Renal cortical epithelial cell (primary cell): ENCODE measurements at places on chromosomes 7 and 10. TPM values are rescaled to one million over a fixed set of nuclear protein-coding genes. Genes with fewer than 3 reads are reported as not detected.

CASP7 gene
- 41.2 and 48.6 TPM in 2 replicates for total RNA-seq

GNAT3 gene
- not detected in 2 replicates for total RNA-seq

DEPP1 gene
- 11.3 and 24.5 TPM in 2 replicates for total RNA-seq

SAP25 gene
- total RNA-seq, result not detected in 2 replicates

HSPA12A gene
- 24.7 and 79.5 TPM in 2 replicates for total RNA-seq

MRLN gene
- not detected in 2 replicates for total RNA-seq

TRA2A gene
- total RNA-seq, result 27.6 and 38.0 TPM in 2 replicates

CAV1 gene
- 217 and 552 TPM in 2 replicates for total RNA-seq

GRCh38 chr10:88066319-88066718, 202.9 kb downstream of the PTEN start:
- no peak for DNase-seq

GRCh38 chr10:16799621-16800020, 17.6 kb downstream of the RSU1 start:
- no peak for DNase-seq

DNA sequence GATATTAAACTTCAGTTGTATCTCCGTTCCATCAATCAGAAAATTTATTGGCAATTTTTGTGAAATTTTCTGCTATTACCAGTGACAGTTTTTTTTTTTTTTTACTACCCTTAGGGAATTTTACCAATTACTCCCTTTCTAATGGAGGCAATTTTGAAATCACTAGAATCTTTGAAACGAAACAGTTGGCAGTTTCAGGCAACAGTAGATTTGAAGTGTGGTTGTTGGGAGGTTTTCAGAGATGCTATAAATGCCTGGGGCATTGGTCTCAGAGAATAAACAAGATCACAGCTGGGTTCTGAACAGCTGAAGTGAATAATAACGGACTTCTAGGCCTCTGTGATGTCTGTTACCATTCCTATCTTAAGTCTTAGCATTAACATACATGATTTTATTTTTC, 535.9 kb upstream of the POT1 start:
- DNase-seq, result no peak

DNA sequence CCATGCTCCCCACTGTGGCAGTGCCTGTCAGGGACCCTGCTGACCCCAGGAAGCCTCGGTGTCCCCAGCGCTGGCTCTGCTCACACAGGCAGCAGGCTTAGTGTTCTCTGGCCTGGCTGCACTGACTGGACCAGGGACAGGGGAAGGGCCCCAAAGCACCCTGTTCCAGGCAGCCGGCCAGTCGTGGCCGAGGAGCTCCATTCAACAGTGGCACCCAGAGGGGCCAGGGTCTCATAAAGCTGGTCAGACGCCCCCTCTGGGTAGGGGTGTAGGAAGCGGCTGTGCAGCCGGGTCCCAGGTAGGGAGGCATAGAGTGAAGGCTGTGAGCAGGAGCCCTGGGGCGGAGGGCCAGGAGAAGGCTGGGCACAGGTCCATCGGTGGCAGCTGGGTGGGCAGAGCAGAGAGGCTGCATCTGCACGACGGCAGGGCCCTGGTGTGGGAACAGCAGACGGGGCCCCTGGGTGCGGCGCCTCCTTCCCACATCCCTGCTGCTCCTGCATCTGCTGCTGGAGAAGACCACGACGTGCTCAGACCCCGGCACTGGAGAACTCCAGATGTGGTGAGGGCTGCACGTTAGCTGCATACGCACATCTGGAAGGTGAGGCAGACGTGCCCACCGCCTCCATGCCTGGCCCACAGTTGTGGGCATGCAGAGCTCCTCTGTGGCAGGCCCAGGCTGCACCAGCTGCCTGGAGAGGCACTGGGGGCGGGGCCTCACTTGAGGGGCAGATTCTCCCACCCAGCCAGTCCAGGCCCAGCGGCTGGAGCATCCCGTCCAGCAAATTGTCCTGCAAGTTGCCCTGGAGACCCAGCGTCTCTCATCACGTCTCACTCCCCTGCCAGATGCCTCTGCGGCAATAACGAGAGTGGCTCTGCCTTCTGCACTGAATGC, 25.1 kb downstream of the MNX1 start:
- DNase-seq, result no peak

GRCh38 chr7:69912846-69913245, 314.6 kb downstream of the AUTS2 start:
- no peak for DNase-seq

DNA sequence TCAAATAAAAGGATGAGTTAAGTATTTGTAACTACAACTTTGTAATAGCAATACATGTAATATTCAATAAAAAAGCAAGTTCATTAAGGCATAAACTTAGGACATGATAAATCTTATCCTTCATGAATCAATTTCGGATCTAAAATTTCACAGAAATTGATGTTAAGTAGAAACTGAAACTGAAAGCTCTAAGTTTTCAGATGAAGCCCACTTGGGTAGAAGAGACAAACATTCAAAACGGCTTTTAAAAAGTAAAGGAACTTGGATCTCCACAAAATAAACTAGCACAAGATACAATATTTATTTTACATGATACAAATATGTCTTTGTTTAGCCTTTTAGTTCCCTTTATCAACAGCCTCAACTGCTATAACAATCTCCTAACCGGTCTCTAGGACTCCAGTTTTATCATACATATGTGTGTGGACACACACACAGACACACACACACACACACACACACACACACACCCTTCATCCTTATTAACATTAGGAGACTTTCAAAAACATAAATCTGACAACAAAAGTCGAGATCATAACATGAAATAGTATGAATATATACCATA, 83.7 kb downstream of the USP6NL start:
- DNase-seq, result no peak

GRCh38 chr7:18224138-18224537, 196.5 kb upstream of the PRPS1L1 start:
- DNase-seq, result no peak

DNA sequence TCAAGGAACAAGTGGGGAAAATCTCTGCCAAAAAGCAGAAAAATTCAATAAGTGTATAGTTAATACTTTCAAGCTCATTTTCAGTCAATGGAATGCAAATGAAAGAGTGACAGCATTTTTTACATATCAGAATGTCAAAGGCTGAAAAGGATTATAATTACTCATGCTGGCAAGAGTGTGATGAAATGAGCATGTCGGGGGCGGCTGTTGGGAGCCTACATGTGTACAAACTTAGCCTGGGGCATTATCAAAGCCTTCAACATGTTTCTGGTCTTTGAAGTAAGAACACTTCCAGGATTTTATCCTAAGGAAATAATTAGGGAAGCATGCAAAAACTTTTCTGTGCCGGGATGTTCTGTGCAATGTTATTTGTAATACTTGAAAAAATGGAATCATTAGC, 221.7 kb upstream of the LYZL1 start:
- DNase-seq, result peak; percentile 74

DNA sequence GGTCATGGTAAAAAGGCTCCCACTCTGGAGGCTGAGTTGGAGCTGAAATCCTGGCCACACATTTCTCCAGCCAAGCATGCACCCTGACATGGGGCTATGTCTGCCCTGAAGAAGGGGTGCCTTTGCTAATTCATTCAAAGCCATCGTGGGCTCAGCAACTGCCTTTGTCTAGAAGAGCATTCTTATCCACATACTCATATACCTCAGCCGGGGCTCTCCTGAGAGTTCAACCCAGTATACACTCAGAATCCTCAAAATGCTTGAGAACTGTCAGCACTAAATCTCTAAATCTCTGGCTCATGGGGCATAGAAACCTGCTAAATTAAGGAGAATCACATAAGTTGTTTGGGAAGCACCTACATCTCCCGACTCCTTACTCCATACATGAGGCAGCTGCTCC, 89.3 kb downstream of the MRPL32 start:
- peak; percentile 1 for DNase-seq

DNA sequence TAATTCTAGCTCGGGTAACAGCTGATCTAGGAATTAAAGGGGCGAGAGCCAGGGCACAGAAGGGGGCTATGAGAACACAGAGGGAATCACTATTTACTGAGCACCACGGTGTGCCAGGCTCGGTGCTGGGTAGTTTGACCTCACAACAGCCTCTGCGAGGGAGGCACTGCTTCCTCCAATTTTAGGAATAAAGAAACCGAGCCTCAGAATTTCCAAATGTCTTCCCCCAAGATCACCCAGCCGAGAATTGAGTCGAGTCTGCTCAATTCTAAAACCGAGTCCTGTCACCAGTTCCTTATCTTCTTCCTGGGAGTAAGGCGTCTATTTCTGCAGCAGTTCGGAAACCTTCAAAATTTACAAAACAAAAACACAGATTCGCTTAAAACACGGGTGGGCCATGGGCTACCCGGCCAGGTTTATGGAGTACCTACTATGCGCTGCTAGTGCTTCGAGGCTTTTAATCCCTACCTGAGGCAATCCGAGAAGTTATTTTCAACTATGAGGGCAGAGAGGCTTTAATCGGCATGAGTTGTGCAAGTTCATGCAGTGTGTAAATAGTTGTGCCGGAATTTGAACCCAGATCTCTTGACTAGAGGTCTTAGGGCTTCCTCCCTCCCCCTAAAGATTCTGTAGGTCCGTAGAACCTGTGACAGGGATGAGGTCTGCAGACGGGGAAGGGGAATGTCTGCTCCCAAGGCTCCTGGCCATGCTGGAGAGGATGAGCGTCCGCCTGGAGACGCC, 872 bp upstream of the HMX2 start:
- DNase-seq, result no peak

GRCh38 chr7:121385056-121385799, 10.9 kb downstream of the FAM3C start:
- no peak for DNase-seq

DNA sequence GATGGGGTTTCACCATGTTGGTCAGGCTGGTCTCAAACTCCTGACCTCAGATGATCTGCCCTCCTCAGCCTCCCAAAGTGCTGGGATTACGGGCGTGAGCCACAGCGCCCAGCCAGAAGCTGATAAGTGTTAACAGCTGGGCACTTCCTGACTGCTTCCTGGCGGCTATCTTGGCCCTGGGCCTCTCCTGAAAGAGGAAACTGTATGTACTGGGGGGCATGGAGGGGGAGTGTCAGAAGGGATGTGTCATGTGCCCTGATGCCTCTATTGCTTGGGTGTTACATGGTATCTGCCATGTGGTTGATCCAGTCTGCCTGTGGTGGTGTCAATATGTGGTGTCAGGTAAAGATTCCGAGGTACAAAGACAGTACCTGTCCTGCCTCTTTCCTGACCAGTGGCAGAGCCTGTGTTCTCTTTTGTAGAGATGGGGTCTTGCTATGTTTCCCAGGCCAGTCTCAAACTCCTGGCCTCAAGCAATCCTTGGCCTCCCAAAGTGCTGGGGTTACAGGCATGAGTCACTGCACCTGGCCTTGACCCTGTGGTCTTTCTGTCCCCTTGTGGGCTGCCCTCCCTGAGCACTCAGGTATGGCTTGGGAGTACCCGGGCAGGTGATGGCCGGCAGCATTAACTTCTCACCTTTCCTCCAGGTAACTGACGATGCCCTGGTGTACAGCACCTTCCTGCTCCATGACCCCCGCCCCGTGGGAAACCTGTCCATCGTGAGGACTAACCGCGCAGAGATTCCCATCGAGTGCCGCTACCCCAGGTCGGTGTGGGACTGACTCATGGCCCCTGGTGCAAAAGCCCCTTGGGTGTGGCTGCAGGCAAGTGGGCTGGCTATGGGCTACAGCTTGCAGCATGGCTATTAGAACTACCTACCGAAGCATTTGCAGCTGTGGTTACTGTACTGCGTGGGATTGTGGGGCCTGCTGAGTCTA, 4.4 kb downstream of the ZP3 start:
- no peak for DNase-seq

GRCh38 chr10:79002336-79002735, 66.4 kb upstream of the ZMIZ1 start:
- no peak for DNase-seq

DNA sequence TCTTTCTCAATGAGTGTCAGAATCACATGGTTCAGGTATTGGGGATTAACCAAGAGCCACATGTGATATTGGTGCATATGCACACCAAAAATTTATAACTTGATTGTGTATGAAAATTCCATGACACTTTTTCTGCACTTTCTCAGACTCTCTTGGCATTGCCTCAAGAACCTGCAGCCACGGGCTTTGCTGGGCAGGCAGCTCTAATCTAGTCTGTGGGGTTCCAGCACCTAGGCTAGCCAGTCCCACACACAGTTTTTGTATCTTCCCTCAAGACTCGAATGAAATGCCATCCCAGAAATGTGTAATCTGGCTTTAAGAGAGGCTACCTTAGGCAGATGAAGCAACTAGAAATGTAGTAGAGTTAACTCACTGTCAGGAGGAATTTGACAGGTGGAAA, 21.7 kb downstream of the STARD3NL start:
- DNase-seq, result no peak

- DNase-seq, result no peak
These were observed 160.8 kb downstream of the TFEC start for GRCh38 chr7:115869801-115870200.

DNA sequence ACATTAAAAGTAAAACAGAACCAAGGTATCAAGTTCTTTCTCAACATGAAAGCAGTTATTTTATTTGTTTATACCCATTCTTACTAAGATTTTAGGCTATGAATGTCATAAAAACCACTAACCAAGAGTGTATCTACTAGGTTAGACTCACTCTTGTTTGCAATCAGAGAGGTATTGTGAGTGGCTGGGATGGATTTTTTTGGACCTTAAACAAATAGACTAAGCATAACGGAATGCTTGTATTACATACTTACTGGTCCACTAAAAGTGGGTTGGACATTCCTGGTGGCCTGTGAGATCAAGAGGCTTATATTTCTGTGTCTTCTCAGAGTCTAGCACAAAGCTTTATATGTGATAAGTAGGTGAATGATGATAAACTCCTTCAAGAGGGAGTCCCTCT, 32.6 kb upstream of the CBLL1 start:
- DNase-seq, result no peak

- peak; percentile 97 for DNase-seq
These were observed 43.9 kb upstream of the GRB10 start for GRCh38 chr7:50826371-50827172.

- DNase-seq, result no peak
These were observed 31.7 kb upstream of the AKR1C2 start for GRCh38 chr10:5035356-5035755.

DNA sequence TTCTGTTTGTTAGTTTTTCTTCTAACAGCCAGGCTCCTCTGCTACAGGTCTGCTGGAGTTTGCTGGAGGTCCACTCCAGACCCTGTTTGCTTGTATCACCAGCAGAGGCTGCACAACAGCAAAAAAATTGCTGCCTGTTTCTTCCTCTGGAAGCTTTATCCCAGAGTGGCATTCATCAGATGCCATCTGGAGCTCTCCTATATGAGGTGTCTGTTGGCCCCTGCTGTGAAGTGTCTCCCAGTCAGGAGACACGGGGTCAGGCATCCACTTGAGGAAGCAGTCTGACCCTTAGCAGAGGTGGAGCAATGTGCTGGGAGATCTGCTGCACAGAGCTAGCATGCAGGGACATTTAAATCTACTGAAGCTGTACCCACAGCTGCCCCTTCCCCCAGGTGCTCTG, 26.7 kb upstream of the CROT start:
- DNase-seq, result peak; percentile 26

DNA sequence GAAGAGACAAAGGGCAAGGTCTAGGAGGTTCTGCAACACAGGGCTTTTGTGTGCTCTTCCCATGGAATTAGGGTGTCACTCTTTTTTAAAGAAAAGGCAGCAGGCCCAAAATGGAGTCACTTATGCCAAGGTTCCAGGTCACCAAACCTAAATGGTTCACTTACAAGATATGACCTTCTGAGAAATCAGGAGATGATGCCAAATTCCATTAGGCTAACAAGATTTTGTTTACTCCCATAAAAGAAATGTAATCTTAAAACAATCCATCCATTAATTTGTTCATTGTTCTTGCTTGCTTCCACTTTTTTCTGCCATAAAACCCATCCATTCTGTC, 158.1 kb downstream of the SNX13 start:
- no peak for DNase-seq

- DNase-seq, result peak; percentile 78
These were observed 454 bp upstream of the GTF2I start for GRCh38 chr7:74656837-74657691.
